ENCODE measurements at places on chromosomes 2 and 18. TPM values are rescaled to one million over a fixed set of nuclear protein-coding genes. Genes with fewer than 3 reads are reported as not detected.

ACVR1C gene
- 1.1 TPM for total RNA-seq

MAP3K2 gene
- total RNA-seq = 95.7 TPM

DNAJC5G gene
- total RNA-seq = not detected

SOWAHC gene
- total RNA-seq = 4.8 TPM

CTNNA2 gene
- not detected for total RNA-seq

GRCh38 chr2:240350696-240351087, 84.8 kb upstream of the GPC1 start:
- no peak for DNase-seq

- DNase-seq = no peak
These were observed 22.2 kb downstream of the TNS1 start for GRCh38 chr2:217980591-217980990.

DNA sequence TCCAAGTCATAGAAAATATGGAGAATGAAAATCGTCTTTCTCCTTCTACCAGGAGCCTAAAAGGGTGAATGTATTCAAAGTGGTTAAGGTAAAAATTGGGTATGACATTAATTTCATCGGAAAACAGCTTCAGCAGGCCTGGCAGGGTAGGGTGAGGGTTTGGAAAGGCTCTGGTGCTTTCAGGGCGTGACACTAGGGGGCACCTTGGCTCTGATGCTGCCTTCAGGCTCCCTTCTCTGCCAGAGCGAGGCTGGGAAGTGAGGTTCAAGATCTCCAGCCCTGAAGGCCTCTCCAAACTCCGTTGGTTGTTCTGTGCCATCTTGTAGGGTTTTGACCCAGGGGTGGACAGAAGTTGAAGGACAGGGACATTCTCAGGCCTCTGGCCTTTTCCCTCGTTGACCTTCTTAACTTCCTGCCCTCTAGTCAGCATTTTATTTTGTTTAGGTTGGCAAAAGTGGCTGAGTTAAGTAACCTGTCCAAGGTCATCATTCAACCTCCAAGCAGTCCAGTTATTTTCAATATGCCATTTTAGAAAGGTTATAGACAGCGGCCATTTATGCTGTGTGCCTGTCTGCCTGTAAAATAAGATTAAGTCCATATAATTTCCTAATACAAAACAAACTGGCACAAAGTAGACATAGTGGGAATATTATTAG, 40.3 kb downstream of the EML6 start:
- DNase-seq = peak; percentile 21

DNA sequence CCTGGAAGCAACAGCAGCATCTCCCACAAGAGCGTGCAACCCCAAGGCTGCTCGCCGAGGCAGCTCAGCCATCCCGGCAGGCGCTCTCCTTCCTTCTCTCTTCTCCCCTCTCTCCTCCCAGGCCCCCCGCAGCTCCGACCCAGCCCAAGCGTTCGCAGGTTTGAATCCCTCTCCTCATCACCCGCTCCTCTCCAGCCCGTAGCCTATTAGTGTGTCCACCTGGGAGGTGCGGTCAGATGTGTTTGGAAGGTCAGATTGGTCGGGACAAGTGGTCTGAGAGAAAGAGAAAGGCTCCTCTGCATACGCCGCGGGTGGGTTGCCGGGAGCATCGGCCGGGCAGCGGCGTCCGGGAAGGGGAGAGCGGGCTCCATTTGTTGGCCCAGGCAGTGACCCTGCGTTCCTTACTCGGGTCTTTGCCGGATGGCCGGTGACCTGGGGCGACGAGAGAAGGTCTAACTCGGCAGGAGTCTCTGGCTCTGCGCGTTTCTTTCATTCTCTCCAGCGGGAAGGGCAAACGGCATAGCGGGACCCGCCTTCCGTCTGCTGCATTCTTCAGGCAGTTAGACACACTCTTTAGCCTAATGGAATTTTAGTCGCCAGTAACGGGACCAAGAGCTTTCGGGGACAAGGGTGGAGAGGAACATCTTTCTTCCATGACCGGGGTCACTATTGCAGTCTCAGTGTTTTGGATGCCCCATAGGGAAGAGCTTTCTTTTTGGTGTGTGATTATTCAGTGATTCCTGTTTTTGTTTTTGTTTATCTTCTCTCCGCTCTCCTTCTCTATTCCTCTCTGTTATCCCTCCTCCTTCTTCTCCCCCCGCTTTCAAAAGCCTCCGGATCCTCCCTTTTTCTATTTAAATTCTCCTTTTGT, 1.1 kb upstream of the TMEFF2 start:
- no peak for DNase-seq

DNA sequence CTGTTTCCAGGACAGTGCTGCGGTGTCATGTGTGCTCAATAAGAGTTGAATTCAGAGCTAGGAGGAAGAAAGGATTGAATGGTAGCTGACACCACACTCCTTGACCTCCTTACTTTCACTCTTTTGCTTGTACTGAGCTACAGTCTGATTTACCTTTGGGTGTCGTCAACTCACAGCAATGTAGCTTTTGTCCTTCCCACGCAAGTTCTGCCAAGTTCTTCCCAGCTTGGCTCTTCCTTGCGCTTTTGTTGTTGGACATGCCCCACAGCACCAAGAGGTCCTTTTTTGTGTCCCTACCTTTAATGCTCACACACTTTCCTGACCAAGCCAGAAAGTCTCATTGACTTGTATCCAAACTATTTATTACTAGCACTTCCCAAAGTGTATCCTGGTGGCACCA, 38.3 kb upstream of the ITGB6 start:
- DNase-seq = no peak

GRCh38 chr2:119359774-119360173, 6.9 kb downstream of the C2orf76 start:
- no peak for DNase-seq

DNA sequence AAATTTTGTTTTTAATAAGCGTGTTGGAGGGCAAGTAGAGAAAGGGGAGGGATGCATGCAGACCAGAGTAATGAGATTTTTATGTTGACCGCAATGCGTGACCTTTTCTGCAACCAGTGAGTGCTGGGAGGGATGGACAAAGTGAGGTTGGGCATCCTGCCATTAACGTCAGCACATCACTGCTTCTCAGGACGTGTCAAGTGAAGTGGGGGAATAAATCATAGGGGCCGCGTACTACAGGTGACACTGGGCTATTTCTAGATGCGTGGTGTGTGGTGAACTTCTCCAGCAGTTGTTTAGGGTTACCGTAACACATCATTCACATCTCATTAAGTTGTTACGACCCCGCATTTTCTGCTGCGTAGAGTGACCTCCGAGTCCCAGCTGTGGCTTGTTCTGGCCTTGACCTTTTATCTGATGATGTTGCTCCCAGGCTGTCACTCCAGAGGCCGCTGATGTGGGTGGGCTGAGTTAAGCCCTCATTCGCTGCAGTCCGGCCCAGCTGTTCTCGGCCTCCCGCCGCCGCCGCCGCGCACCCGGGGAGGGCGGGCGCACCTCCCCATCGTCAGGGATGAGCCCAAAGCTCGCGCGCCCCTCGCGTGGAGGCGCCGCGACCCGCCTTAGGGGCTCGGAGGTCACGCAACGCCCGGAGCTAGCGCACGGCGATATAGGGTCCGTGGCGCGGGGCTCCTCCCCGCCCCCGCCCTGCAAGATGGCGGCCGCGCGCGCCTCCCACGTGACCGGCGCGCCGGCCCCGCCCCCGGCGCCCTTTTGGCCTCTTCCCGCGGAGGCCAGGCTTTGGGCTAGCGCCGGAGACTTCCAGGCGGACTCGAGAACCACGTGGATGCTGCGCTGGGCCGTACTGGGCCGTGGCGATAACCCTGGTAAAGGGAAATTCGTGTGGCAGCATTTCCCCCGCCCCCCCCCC, 3.5 kb downstream of the ZCCHC2 start:
- DNase-seq = peak; percentile 64

DNA sequence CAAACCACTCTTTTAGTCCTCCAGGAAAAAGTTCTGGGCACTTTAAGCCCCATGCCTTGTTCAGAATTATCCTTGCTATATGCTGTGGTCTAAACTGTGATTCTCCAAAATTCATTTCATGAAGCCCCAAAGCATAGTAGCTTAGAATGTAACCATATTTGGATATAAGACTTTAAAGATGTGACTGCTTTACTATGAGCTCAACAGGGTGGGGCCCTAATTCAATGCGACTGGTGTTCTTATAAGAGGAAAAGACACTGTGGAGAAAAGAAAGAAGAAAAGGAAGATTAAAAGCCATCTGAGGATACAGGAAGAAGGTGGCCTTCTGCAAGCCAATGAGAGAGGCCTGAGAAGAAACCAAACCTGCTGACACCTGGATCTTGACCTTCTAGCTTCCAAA, 174.8 kb downstream of the GALNT13 start:
- DNase-seq = no peak

GRCh38 chr2:28217042-28217740, 175.5 kb upstream of the FOSL2 start:
- no peak for DNase-seq

DNA sequence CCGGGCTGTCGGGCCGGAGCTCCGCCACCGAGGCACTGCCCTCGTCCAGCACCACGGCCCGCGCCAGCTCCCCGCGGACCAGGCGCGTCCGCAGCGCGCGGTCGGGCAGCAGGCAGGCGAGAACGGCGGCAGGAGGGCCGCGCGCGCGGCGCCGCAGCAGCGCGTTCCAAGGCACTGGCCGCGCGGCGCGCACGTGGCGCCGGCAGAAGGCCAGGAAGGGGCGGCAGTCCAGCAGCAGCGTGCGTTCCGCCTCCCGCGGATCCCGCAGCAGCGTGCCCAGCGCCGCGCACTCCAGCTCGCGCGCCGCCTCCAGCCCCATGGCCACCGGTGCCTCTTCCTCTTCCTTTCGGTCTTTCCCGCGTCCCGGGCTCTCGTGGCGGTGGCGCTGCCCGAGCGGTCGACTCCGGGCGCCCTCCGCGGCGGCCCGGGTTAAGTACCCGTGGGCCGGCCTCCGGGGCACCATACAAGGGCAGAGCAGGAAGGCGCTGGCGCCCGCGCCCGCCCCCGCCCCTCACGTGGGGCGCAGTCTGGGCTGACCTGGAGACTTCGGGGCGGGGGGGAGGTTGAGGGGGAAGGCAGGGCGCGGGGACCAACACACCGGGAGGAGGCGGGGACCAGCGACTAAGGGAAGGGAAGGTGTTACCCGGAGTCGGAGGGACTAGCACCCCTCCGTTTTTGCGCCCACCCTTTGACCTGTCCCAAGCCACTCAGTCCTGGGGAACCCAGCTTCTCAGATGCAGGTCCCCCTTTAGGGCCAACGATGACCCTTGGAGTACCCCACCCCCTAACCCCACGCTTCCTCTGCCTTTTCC, at the start of gene DUSP2:
Gene DUSP2, minus strand, starts transcription at position 405 of the 812 bp plus-strand sequence. Its CDS starts 86 bp downstream, at position 319.
- DNase-seq = peak; percentile 96

GRCh38 chr2:60339286-60339685, 214.2 kb downstream of the BCL11A start:
- DNase-seq = no peak

DNA sequence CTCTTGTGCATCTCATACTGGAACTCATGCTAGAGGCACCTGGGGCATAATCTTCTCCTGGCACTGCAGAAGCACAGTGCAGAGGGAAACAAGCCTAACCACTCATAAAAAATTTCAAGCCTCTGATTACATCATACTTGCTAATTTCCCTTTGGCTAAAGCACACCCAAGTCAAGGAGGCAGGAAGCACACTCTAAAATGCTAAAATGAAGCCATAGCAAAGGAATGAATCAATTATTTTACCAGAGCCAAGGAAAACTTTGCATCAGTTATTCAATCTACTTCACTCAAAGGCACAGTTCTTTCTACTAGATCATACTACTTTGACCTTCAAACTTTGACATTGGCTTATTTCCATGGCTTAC, 79.6 kb upstream of the SPOPL start:
- no peak for DNase-seq

- no peak for DNase-seq
These were observed 8.8 kb downstream of the RPL37A start for GRCh38 chr2:216507220-216508160.

- no peak for DNase-seq
These were observed 21.2 kb upstream of the DARS1 start for GRCh38 chr2:136006658-136007057.

DNA sequence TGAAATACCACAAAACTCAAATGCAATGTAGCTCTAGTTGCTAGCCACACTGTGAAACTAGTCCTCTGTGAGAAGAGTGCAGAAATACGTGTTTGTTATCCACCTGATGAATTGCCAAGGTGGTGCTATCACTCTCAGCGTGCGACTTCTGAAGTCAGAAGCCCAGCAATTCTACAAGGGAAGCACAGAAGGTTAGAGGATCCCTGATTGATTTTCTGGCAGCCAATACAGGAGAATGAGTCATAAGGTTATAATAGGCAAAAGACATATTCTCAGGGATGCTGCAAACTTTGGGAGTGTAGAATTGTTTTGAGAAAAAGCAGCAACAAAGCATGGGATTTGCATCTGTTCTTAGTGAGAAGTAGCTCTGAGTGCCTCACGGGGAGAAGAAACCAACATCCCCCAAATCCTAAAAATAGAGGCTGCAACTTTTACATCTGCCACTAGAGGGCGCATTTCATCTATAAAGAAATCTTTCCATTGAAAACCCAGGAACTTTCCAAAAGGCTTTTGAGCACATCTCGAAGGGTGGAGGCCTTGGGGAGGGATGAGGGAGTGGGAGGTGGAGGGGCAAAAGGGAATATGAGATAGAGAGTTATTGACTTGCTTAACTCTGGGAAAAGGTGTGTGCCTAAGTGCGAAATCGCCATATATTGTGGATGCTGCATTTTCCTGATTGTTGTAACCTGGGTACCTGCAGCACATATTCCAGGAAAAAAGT, 78.0 kb downstream of the TMEM182 start:
- DNase-seq = no peak

DNA sequence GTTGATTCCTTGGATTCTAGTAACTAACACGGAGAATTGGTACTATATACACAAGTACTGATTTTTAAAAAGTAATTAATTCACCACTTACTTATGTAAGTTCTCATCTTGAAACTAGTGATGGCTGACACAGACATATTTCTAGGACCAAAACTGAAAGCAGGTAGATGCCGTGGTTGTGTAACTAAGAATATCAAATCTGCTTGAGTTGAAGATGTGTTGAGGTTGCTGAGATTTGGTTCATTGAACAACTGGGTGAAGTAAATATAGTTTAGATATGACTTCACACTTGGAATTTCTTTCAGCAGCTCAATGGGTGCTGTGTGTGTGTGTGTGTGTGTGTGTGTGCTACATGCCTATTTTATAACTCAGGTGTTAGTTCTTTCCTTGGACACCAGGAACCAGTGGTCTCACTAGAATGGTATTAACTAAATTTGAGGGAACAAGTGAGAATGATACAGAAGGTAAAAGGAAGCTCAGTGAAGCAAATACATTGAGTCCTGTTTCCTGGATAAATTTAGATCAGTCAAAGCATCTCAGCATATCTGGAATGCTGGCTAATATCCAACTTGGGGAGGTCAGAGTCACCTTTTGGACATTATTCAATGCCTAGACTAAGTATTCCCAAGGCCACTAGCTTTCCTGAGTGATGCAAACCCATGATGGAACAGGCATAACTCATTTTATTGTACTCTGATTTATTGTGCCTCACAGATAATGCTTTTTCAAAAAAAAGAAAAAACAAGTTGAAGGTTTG, 110.7 kb upstream of the ZEB2 start:
- no peak for DNase-seq

GRCh38 chr2:1224901-1225300, 188.4 kb upstream of the TPO start:
- no peak for DNase-seq

DNA sequence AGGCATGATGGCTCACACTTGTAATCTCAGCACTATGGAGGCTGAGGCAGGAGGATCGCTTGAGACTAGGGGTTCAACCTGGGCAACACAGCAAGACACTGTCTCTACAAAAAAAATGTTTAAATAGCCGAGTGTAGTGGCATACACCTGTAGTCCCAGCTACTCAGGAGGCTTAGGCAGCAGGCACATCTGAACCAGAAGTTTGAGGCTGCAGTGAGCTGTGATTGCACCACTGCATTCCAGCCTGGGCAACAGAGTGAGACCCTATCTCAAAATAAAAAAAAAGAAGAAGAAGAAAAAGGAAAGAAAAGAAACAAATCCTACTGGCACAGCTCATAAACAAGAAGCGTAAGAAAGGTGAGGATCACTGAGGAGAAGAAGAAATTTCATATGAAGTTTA, 19.9 kb downstream of the METTL4 start:
- no peak for DNase-seq
